ENCODE measurements at places on chromosomes 11 and 22.

DNA sequence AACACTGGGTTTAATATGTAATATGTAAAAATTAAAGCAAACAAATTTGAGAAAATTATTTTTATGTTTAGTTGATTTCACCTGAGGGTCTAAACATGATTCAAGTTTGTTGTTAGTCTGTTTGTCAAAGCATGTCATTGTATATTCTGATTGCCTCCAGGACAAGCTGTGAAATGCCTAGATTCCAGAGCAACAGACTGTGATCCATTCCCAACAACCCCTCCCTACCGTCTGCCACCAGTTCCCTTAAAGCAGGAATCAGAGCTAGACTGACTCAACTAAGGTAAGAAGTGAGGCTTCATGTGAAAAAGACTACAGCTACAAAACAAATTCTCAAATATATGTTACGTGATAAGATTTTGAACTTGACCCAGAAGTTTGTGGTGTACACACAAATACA lies 304.2 kb downstream of the RAB38 start:
- no peak for DNase-seq

DNA sequence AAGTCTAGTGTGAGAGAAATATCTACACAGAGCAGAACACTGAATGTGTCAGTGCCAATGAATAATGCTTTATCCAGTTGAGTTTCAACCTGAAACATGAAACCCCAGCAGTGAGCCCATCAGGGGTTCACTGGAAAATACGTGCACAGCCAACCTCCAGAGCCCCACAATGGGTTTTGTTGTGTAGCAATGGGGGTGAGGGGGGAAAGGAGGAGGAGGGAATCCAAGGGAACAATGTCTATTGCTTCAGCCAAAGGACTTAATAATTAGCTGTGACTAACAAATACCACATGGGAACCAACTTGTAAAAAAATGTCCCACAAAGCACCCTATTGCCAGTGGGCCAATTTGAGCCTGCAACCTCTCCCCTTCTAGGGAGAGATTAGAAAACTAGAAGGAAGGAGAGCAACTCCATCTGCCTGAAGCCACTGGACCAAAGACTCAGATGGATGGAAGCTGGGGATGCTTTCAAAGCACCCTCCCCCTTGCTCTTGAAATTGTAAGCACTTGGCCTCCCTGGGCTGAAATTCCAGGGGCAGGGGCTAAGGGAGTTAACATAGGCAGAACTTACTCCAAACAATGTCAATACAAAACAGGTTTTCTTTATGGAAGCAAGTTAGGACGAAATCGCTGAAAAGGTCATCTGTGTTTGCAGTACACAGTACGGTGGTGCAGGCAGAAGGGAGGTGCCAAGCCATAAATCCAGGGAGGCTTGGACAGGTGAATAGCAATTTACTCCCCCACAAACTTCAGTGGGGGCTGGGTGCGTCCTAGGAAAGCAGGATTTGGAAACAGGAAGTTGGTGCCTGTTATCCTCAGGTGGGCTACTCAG lies 99.8 kb downstream of the ARL14EP start:
- DNase-seq, result no peak

- no peak for DNase-seq
Measured at GRCh38 chr11:3666023-3666530, 5.1 kb downstream of the CHRNA10 start.

GRCh38 chr22:50699001-50699755 lies 26.6 kb downstream of the SHANK3 start:
- DNase-seq, result no peak

- no peak for DNase-seq
Measured at GRCh38 chr22:22999523-22999922, 70.8 kb upstream of the GNAZ start.
